ENCODE measurements at places on chromosomes 2 and 18.
A peak's percentile ranks its signal among the peaks of the same experiment; 100 is the strongest.

GRCh38 chr2:163343316-163343715, 392.5 kb downstream of the FIGN start:
- no peak for DNase-seq

DNA sequence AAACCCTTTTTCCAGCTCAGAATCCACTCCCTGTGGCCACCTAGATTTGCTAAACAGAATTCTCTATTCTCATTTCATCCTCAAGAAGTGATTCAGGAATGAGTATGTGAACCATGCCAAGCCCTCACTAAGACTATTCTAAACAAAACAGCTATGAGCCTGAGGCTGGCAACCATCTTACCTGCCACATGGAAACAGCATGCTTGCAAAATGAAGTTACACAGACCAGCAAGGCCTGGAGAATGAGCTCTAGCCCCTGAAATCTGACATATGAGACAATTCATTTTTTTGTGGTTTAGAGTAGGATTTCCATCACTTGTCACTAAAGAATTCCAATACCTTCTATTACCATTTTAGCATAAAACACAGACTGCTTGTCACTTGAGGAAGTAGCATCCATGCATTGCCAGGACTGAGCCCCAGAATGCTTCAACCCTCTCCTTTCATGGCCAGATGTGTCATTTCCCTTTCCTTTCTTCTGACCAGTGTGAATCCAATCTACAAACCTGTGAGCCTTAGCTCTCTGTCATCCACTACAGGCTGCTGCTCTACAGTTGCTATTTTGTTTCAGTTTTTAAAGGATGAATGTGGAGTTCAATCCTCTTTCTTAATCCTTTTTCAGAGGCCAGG, 744.3 kb upstream of the ACVR2A start:
- DNase-seq, result peak; percentile 14

DNA sequence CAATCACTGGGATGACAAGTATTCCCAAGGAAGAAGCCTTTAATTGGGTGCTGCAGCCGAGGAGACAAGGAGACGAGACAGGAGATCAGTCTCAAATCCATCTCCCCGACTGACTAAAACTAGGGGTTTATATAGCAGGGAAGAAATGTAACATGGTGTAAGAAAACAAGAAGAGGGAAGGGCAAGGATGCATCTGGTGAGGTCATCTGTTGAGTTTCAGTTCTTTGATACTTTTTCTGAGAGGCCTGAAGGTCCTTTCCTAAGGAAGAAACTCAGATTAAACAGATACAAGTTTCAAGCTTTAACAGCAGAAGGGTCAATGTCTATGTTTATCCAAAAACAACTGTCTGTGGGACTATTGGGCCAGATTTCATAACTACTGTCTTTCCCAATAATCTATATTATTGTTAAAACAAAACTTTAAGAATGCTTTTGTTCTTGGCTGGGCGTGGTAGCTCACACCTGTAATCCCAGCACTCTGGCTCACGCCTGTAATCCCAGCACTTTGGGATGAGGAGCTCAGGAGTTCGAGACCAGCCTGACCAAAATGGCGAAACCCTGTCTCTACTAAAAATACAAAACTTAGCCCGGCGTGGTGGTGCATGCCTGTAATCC, 2.5 kb upstream of the PDCL3 start:
- DNase-seq, result no peak

DNA sequence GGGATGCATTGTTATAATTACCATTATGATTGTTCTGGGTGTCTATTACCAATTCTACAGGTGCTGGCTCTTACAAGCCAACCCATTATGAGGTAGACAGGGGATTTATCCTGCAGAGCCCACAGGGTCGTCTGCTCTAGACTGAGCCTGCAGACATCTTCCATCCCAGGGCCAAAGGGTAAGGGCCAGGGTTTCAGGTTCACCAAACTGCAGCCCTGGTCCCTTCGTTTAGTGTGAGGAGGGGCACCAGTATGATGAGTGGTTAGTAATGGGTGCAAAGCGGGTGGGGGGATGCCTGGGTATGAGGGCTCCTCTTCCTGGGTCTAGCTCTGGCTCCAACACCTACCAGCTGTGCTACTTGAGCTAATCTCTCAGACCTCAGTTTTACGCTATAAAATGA, 1.2 kb upstream of the ARID5A start:
- no peak for DNase-seq

- DNase-seq, result no peak
Observed at GRCh38 chr2:161965994-161966393, 108.0 kb downstream of the DPP4 start.

DNA sequence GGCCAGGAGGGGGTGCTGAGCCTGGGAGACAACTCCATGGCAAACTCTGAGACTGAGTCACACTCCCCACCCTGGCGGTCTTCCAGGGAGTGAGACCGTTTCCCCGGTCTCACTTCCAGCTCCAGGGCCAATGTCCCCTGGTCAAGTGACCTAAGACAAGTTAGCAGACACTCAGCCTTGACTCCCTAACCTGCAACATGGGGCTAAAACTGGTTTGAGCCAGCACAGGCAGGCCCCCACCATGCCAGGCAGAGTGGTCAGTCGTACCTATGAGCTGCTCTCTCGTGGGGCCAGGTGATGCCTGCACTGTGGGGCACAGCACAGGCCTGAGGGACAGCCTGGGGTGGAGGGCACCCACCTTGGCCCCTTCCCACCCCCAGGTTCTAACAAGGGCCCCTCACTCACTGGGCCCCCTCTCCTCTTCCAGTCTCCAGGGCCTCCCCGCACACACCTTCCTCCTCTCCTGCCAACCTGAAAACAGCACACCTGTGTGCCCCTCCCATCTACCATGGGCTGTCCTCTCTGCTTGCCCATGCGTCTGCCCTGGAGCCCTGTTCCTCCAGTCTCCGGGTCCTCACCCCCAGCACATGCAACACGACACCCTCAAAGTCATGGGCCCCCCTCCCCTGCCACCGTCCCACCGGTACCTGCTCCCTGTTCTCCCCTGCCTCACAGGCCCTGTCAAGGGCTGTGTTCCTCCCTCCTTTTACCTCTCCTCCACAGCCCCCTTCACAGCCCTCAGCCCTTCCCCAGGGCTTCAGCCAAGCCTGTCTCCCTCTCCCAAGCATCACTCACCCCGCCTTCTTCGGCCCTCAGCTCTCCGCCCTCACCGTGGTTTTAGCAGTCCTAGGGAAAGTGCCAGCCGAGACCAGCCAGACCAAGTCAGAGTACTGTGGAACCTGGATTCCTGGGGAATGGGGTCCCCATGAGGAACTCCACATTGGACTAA, 1.6 kb downstream of the GPR17 start:
- peak; percentile 45 for DNase-seq

GRCh38 chr2:217436386-217436785, 566.4 kb downstream of the TNS1 start:
- DNase-seq, result no peak

GRCh38 chr2:211181626-211182025, 625.2 kb downstream of the CPS1 start:
- no peak for DNase-seq

DNA sequence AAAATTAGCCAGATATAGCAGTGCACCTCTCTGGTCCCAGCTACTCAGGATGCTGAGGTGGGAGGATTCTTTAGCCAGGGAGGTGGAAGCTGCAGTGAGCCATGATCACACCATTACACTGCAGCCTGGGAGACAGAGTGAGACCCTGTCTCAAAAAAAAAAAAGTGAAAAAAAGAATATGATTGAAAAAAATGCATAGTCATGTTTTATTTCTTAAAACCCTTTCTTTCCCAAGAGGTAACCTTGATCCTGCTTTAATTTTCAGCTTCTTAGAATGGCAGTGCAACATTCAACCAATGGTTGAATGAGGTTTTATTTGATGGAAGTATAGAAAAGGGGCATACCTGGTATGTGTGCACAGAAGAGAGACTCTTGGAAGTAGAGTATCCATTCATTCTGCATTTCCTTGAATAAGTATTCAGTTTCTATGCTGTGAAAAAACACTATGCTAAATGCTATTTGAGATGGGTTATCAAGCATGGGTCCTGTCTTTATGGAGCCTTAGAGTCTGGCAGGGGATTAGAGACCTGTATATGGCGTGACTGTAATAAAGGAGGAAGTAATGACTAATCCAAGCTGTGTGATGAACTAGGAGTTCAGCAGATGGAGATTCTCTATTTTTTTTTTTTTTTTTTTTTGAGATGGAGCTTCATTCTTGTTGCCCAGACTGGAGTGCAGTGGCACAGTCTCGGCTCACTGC, 146.3 kb downstream of the WDSUB1 start:
- peak; percentile 87 for DNase-seq

DNA sequence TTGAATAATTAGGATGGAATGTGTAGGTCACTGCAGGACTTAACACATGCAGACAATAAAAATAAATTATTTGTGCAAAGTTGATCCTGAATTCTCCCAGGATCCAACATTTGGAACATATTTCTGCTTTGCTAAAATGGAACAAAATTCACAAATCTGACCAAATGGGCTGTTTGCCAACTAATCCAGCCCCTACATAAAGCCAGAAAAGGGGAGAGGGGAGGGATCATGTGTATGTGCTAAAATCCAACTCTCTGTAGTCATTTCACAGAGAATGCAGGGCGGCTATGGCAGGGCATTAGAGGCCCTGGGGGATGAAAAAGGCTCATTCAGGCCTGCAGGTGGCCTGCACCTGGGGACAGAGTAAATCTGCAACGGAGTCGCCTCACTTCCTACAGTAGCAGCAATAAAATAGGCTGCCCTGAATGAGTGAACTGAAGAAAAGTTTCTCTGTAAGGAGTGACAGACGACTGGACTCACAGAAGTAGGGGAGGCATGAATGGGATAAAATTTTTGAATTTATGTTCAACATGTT, 4.0 kb upstream of the ZFP36L2 start:
- no peak for DNase-seq

DNA sequence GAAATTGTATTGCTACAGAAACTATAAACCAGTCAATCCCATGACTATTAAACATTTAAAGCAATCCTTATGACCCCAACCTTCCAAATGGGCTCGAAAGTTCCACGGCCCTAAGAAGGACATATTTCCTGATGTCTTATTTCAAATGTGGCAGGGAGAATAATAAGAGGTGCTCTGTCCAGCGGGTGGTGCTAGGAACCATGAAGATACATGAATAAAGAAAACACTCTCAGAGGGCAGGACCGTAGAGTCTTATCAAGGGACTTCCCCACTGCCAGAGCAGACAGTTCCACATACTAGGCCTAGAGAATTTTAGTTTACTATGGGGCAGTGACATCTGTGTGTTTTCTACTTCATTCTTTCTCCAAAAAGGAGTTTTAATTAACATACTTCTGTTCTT, 187.1 kb upstream of the PIK3C3 start:
- peak; percentile 65 for DNase-seq

DNA sequence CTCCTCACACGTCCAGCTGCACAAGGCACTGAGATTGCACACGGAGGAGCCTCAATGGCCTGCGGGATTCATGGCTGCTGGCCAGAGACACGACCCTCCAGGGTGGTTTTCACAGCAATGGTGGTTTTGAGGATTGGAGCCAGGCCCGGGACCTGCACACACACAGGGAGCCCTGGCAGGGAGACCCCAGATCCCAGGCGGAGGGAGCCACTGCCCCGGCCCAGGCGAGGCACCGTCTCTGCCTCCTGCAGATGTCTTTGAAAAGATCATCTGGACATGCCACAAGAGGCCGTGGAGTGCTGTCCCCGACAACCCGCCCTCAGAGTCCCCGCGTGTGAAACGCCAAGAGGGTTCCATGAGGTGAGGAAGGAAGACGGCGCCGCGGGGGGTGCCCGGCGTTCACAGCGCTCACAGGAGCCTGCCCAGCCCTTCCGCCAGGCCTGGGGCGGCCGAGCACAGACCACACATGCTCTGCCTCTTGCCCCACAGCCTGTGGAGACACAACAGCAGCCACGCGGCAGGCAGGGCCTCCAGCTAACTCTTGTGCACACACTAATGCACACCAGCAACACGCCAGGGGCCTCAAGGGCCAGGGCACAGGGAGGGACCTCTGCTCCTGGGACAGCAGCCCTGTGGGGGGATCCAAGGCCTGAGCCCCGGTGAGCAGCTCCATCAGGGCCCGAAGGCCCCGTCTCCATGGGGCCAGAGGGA, 72.8 kb upstream of the CTDP1 start:
- no peak for DNase-seq

GRCh38 chr2:231364961-231365810, 30.3 kb upstream of the B3GNT7 start:
- DNase-seq, result peak; percentile 79

- no peak for DNase-seq
Observed at GRCh38 chr2:173578404-173579107, 223.9 kb downstream of the CDCA7 start.

GRCh38 chr2:118089139-118089800, 999 bp downstream of the INSIG2 start:
- peak; percentile 60 for DNase-seq

- DNase-seq, result no peak
Observed at GRCh38 chr2:105103481-105103880, 65.6 kb downstream of the MRPS9 start.

DNA sequence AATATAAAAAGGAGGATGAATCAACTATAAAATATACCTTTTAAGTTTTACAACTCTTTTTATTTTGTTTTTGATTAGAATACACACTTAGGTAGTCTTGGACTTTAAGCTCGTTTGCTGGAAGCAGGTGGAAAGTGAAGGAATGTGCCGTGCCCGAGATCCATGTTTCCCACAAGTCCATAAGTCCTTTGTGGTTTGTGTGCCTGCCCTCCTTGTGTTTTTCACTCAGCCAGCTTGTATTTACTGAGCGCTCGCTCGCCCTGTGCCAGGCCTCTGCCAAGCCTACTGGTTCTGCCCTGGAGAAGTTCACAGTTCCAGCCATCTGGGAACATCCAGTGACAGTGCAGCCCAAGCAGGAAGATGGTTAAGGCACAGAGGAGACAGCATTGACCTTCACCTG, 142.6 kb downstream of the MGAT5 start:
- DNase-seq, result no peak

- no peak for DNase-seq
Observed at GRCh38 chr2:191349990-191350389, 104.8 kb downstream of the MYO1B start.

GRCh38 chr2:161243312-161243711, 64.9 kb upstream of the PSMD14 start:
- no peak for DNase-seq

GRCh38 chr2:74816540-74817303, 17.2 kb upstream of the HK2 start:
- no peak for DNase-seq

DNA sequence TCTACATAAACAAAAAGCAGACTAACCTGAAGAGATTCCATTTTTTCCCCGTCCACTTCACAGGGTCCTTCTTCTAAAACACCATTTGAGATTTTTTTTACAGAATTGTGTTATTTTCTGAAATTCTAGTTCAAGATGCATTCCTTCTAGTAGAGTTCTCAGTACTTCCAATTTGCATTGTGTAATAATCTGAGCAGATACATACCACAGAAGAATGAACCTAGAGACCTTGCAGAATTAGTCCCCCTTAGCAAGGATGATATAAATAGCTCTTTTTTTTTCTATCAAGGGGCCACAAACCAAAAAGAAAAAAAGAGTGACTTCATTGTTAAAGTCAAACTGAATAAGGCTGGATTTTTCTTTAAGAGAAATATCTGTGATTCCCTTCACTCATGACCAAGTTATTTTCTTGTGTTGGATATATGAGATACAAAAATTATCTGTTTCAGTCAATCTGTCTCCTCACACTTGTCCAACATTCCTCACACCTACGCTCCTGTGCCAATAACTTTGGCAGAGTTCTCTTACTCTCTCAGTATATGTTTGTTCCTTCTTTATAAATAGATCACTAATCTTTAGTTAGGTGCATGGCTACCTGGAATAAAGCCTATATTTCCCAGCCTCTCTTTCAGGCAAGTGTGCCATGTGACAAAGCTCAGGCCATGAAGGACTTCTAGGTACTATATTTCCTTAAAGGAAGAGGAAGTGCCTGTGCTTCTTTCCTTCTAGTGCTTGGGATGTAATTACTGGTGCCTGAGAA, 183.5 kb downstream of the ZNF385B start:
- DNase-seq, result no peak
